HL-60 (cell line): ENCODE measurements at places on chromosomes 6 and 20.

- no peak for DNase-seq
Observed at GRCh38 chr6:135393289-135393688, 104.3 kb downstream of the AHI1 start.

DNA sequence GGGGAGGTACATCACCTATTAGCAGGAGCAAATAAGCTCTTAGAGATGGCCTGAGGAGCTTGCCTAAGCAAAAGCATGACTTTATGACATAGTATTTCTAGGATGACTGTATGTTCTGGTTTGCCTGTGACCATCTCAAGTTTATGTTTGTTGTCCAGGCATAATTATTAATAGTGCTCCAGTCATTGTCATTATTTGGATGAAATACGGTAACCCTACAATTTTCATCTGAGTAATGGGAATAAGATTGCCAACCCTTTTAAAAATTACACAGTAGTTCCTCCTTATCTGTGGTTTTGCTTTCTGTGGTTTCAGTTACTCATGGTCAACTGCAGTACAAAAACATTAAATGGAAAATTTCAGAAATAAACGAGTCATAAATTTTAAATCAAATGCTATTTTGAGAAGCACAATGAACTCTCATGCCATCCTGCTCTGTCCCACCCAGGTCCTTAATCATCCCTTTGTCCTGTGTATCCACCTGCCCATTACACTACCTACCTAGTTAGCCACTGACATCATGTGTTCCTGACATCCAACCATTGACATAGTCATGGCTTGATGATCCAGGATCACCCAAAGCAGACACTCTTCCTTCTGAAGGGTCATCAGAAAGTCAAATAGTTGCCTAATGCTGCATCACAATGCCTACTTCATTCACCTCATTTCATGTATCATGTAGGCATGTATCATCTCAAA is 27.0 kb upstream of the TFB1M start:
- no peak for DNase-seq

DNA sequence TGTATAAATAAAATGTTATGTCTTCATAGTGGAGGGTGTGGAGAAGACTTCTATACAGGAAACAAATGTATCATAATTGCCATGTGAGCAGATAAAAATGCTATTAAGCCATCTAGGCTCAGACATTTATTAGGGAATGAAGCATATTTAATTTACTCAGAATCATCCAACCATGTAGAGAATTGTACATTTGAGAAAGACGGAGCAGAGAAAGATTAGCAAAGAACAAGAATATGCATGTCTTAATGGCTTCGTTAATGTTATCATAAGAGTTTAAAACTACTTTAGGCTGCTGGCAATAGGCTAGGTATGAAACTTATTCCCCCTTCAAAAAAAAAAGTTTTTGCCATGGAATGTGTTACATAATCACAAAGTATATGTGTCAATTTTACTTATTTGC is 6.1 kb downstream of the ANKRD6 start:
- no peak for DNase-seq

DNA sequence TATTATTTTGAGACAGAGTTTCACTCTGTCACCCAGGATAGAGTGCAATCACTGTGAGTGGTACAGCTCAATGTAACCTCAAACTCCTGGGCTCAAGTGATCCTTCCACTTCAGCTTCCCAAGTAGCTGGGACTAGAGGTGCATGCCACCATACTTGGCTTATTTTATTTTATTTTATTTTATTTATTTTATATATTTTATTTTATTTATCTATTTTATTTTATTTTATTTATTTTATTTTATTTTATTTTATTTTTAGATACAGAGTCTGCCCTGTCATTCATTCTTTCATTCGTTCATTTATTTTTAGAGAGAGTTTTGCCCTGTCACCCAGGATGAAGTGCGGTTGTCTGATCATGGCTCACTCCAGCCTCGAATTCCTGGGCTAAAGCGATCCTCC is 35.5 kb downstream of the ATG5 start:
- no peak for DNase-seq
